ENCODE measurements at places on chromosomes 6 and 20.
A peak's percentile ranks its signal among the peaks of the same experiment; 100 is the strongest.

- DNase-seq, result no peak
Measured at GRCh38 chr6:26380256-26380655, 2.7 kb upstream of the BTN2A2 start.

DNA sequence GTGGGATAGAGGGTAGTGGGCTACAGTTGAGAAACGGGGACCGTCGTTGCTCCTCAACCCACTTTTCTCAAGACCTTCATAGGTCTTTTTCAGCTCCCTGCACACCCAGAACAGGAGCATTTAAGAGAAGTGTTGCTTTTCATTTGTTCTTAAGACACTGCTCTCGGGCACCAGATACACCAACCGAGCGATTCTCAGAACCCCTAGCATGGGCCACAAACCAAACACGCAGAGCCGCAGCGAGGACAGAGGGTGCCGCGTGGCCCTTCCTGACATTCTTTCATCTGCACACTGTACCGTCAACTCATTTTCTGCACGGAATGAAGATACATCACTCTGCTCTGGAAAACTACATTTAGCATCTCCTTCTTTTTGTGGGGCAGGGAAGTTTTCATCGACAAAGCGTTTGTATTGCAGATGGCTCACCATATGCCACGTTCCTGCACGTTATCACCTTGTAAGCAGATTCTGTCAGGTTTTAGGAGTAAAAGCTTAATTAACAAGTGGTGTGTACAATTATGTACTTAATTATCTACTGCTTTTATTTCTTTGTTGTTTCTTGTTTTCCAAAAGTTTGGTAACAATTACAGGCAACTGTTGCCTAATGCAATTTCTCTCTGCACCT, 70.4 kb upstream of the MLN start:
- DNase-seq, result no peak

- DNase-seq, result no peak
Measured at GRCh38 chr6:108730635-108731515, 117.3 kb upstream of the ARMC2 start.

DNA sequence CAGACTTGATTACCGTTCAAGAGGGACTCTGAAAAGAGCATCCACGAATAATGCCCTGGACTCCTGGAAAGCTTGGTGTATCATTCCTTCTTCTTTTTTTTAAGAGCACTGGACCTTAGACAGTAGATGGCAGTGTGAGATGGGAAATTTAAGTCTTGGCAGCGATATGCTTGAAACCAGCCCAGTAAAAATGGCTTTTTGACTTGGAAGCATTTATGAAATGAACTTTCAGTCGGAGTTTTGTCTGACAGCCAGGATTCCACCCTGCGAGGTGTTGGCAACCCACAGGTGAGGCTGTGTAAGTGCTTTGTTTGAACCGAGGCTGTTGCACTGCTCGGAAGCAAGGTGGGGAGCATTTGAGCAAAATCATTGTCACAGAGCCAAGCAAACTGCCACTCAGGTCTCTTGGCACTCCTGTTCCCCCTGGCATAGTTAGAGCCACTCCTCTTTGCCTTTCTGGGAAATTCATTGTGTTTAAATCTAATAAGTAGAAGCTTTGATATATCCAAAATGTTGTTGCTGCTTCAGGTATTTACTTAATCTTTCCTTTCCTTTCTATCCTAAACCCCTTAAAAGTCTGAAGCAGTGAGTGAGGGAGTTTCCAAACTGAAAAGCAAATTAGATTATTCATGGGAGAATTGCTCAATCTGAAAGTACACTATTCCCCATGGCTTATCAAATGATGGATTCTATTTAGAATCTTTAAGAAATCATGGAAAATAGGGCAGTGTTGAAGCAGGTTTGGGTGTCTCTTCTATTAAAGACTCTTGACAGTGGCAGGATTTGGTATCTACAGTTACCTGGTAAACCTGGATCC, 272.8 kb upstream of the SLC35B3 start:
- DNase-seq, result no peak

DNA sequence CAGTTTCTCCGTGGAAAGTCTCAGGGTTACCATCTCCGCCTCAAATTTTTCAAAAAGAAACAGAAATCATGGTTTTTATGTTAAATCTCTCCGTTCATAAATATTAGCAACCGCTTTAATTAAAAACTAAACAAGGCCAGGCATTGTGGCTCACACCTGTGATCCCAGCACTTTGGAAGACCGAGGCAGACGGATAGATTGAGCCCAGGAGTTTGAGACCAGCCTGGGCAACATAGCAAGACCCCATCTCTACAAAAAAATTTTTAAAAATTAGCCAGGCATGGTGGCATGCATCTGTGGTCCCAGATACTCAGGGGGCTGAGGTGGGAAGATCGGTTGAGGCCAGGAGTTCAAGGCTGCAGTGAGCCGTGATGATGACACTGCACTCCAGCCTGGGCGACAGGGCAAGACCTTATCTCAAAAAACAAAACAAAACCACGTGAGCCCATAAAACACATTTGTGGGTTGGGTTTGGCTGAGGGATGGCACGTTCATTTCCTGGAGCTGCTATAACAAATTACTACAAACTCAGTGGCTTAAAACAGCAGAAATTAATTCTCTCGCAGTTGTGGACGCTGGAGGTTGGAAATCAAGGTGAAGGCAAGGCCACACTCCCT, 223.2 kb downstream of the ZNF217 start:
- DNase-seq, result no peak

DNA sequence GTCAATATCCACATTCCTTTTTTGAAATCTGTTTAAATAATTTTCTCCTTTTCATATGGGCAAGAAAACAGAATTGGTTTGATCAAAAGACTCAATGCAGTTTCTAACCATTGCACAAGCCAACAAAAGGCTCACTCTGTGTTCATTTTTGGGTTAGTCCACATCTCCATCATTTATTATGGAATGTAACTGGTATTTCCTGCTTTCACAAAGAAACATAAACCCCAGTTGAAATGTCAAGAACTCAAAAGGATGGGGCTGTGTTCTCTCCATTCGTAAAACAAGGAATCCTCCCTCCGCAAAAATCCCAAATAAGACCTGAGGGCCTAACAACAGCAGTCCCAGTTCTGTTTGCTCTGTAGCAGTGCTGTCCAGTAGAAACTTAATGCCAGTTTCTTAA, 420.9 kb downstream of the GJA1 start:
- DNase-seq, result no peak

- no peak for DNase-seq
Measured at GRCh38 chr6:161254126-161254463, 19.8 kb downstream of the AGPAT4 start.

GRCh38 chr20:4443016-4443415, 278.7 kb upstream of the PRND start:
- DNase-seq, result no peak

GRCh38 chr6:45156075-45156474, 172.1 kb upstream of the RUNX2 start:
- no peak for DNase-seq

GRCh38 chr20:51442602-51443001, 99.9 kb downstream of the NFATC2 start:
- no peak for DNase-seq

DNA sequence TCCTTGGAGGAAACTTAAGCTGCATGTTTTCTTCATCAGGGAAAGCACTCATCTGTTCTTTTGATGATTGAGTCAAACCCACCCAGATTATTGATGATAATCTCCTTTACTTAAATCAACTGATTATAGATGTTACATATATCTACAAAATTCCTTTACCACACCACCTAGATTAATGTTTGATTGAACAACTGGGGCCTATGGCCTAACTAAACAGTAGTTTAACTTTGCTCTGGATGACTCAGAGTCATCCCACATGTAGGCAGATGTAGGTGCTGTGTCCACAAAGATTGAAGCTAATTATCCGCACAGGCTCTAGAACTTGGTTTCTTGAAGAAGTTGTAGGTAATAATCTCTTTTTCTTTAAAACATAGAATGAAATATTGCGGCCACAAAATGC, 42.2 kb downstream of the PKIB start:
- DNase-seq, result no peak

- no peak for DNase-seq
Measured at GRCh38 chr20:47217482-47218446, 138.7 kb downstream of the ZMYND8 start.

DNA sequence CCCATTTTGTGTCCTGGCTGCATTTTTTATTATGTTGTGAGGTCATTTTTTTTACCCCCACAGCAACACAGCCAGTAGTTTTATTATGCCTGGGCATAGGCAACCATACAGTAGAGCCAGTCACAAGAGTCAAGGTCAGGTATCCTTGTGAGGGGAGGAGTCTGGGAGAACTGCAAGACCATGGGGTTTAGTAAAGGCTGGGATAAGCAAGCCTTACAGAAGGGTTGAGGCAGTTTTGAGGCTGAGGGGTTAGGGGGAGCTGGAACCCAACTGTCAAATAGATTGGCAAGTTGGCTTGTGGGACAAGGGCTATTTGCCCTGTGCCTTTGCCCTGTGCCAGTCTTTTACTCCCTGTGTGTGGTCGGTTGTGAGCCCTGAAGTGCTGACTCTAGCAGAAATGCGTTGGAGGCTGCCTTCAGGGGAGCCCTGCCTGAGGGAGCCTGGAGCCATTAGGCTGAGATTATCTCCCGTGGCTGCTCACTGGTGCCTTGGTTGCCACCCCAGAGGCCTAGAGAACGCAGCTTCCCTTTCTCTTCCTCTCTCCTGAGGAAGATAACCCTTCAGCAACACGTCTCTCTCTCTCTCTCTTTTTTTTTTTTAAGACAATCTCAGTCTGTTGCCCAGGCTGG, 31.1 kb downstream of the RALY start:
- DNase-seq, result no peak

DNA sequence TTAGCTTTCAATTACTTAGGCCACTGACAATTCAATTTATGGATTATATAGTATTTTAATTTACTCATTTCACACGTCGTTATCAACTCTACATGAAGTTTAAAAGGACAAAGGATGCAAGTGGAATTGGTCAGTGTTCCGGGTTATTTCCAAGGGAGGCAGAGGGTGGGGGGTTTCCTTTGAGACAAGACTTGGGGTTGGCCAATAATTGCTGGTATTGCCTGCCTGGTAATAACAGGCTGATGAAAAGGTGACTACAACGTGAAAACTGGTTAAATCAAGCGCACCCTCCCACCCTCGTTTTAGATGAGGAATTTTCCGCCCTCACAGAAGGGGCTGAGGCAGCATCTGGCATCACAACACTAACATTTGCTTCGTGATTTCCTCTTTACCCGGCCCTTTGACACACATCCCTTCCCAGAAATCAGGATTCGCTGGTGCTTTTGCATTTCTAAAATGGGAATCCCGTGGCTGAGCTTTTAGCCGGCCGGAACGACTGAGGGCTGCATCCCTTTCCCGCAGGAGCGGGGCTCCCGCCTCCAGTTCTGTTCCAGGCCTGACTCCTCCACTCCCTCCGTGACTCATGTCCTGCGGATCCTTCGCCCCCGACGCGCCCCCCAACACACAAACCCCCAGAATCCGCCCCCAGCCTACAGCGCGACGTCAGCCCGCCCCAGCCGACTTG, 999 bp upstream of the PIM1 start:
- peak; percentile 48 for DNase-seq

DNA sequence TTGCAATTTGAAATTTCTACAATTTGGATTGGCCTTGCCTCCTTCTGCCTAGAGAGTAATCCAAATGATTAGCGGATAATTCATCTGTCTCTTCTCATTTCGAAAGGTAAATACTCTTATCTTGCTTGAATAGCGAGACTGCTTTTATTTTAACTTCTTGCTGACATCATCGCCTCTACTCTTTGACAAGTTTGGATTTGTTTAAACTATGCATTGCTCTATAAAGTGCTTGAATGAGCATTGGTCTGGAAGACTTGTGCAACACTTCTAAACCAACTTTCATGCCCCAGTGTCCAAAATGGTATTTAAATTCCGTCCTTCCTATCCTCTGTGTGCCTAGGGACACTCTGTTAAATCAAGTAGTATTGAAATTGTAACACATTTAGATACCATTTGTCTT, 384.1 kb upstream of the SLC35B3 start:
- no peak for DNase-seq

DNA sequence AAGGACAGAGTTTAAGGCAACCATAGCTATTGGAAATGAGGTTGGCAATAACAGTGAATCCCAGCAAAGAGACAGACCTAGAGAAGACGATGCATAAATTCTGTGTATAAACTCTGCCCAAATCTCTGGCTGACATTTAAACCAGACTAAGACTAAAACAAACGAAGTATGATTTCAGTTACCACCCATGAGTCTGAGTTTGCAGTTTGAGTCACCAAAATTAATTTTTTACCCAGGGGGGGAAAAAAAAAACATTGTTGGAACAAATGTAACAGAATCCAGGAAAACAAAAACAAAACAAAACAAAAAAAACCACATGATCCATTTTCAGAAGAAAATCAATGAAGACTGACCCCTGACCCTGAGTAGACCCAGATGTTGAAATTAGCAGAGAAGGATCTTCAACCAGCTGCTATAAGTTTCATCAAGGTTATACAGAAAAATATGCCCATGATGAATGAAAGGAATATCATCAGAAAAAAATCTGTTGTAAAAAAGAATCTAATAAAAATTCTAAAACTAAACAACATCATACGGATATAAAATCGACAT, 190.8 kb downstream of the GMDS start:
- DNase-seq, result no peak

DNA sequence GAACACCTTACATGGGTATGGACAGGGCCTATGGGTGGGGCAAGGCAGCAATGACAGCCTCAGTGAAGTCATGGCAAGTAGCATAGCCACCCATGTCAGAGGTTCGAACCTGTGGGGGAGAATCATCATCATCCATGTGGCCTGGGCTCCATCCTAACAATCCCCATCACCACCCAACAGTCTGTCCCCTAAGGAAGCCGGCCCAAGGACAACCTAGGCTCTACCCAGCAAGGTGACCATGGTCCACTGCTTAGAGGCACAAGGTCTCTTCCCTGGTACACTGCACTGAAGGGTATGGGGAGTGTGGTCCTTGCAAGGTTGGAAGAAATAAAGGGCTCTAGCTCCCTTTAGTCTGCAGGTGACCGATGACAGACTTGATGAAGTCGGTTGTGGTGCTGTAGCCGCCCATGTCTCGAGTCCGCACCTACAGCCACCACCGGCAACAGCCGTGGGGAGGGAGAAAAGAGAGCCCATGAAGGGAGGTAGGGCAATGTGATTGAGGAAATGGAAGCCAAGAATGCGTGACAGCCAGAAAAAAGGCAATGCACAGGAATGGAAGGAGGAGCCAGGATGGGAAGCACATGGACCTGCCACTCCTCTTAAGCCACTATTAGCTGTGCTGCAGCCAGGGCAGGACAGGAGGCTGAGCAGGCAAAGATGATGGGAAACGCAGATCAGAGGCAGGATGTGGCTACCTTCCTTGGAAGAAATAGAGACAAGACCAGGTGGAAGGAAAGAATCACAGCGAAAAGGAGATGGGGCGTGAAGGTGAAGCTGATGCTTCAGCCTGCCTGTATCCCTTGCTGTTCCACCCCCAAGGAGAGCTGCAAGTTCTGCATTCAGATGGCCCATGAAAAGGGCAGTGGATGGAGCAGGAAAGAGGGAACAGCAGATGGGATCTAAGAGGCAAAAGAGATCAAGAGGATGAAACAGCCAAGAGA, 5.3 kb downstream of the IDH3B start:
- peak; percentile 48 for DNase-seq

- DNase-seq, result no peak
Measured at GRCh38 chr6:7911345-7911725, 747 bp upstream of the TXNDC5 start.

GRCh38 chr6:33850869-33851541, 47.2 kb upstream of the MLN start:
- DNase-seq, result no peak

- no peak for DNase-seq
Measured at GRCh38 chr6:101776919-101777350, 383.4 kb downstream of the GRIK2 start.
